ENCODE measurements at places on chromosomes 1 and 21.

DNA sequence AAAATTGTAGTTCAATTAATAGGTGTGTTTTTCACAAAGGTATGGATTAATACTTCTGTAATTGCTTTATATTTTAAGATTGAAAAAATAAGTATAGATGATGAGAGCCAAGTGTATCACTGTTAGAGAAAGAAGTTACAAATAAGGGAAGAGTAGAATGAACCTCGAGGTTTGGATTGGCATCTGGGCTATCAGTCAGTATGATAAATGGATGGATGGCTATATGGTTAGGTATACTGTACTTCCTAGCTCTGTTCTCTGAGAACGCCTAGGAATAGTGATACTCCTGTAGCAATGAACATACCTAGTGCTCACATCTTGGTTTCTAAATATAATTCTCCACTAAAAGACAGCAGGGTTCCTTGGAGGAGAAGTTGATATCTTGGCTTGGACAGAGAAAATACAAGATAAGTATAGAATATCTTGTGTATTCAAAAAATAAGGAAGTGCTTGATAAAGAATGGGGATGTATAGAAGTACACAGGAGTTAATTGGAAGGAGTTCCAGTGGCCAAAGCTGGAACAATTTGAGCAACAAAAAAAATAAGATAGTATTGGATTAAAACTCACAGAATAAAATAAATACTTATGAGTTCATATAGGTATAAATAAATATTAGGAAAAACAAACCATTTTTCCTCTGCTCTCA lies 12.4 kb downstream of the IPO9 start:
- no peak for DNase-seq

GRCh38 chr1:100366209-100366525 lies 13.9 kb downstream of the CDC14A start:
- no peak for DNase-seq

- no peak for DNase-seq
Observed at GRCh38 chr1:113438505-113439276, 48.4 kb downstream of the MAGI3 start.

DNA sequence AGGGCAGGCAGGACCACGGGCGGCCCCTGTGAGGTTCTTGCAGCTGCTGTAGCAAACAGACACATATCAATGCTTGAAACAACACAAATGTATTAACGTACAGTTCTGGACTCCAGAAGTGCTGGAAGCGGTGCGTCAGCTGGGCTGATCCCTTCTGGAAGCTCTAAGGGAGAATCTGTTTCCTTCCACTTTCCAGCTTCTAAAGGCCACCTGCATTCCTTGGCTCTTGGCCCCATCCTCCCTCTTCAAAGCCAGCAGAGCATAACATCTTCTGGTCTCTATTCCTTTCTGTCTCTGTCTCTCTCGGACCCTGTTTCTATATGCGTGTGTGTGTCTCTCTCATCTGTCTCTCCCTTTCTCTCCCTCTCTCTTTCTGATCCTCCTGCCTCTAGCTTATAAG lies 102.3 kb downstream of the SPSB1 start:
- no peak for DNase-seq

- DNase-seq, result peak; percentile 10
Observed at GRCh38 chr1:1361233-1361981, 3.1 kb upstream of the MXRA8 start.

DNA sequence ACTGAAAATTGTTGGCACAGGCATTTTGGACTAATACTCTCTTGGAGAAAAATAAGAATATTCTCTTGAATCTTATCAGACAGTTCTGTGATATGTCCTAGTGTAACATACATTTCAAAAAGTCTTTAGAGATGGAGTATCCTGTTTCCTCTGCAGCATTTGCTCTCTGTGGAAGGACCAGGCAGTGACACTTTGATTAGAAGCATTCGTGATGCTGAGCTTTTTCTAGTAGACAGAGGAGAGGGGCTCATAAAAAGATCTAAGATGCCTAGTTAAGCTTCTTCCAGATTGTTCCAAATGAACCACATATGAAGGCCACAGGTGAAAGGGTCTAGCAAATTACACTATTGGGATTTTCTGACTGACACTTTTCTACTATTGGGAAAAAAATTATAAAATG lies 120.3 kb downstream of the C1orf21 start:
- no peak for DNase-seq

GRCh38 chr1:202439308-202439707 lies 90.8 kb downstream of the PPP1R12B start:
- no peak for DNase-seq

DNA sequence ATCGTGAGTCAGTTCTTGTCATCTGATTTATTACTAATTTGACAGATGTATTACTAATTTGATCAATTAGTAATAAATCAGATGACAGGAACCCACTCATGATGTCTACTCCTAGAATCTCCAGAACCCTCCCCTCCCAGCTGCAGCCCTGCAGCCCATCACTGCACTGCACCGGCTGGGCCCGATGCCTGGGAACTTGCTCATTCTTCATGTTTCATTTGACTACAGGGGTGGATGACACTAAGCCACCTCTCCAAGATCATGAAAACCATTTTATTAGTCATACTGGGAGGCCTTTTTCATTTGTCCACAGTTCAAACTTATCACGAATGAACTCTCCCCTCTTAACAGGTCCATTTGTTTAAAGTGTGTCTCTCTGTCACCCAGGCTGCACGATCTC lies 41.0 kb downstream of the KCNH1 start:
- peak; percentile 33 for DNase-seq

DNA sequence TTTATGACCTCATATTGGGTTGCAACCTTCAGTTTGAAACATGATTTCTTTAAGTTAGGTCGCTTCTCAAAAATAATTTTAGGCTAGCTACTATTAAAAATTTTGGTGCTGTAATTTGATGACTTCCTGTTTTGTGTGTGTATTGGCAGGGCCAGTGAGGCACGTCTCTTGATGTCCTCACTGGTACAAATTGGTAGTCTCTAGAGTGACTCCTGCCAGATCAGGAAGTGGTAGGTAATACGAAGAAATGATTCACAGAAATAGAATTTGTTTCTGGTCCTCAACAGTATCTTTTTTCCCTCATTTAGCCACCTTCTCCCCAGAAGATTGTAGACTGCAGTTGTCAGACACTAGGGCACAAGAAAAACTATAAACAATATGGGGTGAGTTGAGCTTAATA lies 120.9 kb upstream of the KIAA1614 start:
- no peak for DNase-seq

- DNase-seq, result no peak
Observed at GRCh38 chr1:41724248-41724647, 194.5 kb downstream of the HIVEP3 start.

DNA sequence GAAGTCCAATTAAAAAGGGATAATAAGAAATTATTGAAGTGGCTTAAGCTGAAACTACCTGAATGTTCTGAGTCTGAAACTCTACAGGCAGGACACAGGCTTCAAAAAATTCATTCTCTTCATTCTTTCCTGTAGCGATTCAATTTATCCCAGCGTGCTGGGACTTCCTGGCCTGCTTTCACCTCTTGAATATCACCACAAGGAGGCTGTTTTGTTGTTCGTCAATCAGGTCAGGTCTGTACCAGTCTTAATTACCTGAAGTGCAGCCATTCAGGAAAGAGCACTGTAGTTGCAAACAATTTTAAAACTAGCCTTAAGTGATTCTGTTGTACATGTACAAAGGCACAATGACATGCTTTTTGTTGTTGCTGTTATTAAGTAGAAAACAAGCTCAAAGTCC lies 38.4 kb downstream of the FYB2 start:
- DNase-seq, result no peak

DNA sequence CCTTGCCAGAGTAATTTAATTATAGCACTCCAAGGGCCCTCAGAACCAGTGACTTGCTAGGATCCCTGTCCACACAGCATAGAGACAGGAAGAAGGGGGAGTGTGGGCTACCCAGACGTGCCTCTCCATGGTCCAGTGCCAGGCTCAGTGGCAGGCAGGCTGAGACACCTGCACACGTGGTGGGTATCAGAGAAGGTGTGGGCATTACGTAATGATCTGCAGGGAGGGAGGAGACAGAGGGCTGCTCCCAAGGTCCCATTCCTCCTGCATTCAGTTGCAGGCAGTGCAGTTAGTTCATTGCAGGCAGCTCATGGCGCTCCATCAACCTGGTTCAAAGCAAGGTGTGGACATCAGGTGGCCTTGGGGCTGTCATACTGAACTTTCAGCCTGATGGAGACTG lies 49.9 kb downstream of the C8B start:
- peak; percentile 6 for DNase-seq

DNA sequence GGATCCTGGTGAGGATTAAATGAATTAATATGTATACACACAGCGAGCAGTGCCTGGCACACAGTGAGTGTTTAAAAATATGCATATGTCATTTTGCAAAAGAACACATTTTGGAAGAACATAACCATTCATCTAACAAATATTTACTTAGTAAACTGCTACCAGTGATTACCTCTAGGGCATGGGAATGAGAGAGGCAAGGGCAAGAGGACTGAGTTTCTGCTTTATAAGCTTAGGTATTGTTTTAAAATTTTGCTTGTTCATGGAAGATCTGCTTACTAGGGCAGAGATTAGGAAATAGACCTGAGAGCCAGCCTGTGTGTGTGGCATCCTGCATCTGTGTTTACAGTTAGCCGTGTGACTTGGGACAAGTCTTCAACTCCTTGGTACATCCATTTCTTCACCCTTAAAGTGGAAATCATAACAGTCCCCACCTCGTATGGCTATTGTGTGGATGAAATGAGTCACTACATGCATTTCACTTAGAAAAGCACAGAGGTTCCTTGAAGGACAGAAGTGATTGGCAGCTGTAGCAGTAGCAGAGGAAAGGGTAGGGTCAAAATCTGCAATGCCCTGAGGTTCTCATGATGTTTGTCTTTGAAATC lies 198.5 kb upstream of the FMN2 start:
- DNase-seq, result no peak

- no peak for DNase-seq
Observed at GRCh38 chr1:108695535-108695934, 3.4 kb downstream of the PRPF38B start.

- DNase-seq, result no peak
Observed at GRCh38 chr1:221164951-221165838, 286.0 kb downstream of the HLX start.

- DNase-seq, result no peak
Observed at GRCh38 chr1:24973315-24973714, 43.2 kb upstream of the RUNX3 start.

DNA sequence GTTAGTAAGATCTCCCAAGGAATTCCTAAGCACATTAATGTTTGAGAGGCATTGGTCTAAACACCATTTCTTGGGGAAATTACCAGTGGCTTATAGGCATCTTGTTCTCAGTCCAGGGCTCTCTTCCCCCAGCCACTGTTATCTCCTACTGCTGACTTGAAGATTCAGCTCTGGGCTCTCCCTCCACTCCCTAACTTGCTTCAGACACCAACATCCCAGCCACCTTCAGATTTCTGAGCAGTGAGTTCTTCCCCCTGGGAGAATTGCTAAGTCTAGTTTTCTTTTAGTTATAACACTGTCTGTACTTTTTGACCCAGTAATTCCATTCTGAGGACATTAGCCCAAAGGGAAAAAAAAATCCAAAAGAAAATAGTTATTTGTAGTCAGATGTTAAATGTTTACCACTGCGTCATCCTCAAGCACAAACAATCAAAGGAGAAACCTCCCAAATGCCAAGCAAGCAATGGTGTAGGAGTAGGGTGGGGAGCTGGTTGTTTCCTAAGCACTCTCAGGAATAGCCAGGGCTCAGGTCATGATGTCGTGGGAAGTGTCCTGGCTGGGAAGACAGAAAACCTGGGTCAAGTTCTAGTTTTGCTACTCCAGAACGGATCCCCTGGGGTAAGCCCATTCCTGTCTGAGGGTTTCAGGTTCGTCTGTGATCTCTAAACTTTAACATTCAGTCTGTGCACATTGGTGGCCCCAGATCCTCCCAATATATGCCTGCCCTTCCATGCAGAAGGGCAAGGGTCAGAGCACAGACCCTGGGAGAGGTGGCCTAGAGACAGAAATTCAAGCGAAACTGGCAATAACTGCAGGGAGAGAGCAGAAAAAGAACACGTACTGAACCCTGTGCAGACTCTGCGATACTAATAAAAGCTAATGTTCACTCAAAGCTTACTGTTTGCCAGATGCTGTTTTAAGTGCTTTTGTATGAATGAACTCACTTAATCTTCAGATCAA lies 191.1 kb upstream of the FGGY start:
- DNase-seq, result no peak

DNA sequence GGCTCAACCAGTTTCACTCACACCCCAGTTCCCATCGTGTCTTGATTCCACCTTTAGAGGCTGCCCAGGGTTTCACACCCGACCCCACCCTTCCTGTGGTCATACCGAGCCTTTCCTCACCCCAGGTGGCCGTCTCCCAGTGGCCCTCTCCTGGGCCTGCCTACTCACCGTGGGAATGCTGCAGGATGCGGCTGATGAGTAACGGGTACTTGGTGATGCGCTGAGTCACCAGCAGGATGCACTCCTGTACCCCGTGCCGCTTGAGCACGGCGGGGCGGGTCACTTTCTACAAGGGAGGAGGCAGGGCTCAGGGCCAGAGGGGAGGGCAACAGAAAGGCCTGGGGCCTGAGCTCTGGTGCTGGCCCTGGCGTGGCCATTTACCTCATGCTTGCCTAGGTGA lies 16.4 kb downstream of the ARHGEF2 start:
- DNase-seq, result no peak

- DNase-seq, result peak; percentile 59
Observed at GRCh38 chr1:209651138-209651587, 1.1 kb downstream of the LAMB3 start.

DNA sequence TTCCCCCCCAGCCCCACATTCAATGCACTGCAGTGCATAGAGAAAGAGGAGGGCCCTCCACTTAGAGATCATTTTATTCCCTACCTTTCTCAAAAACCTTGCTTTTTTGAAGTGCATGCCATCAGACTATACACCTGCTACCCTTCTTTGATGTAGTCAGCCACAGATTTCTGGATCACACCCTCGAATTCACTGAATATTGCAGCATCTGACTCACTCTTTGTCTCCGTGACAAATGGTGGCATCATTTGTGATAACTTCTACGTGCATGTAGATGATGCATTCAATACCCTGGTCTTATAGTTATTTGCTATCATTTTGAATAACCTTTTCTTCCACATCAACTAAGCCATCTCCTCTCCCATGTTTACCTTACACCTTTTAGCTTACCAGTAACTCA lies 310.3 kb upstream of the SGIP1 start:
- no peak for DNase-seq

DNA sequence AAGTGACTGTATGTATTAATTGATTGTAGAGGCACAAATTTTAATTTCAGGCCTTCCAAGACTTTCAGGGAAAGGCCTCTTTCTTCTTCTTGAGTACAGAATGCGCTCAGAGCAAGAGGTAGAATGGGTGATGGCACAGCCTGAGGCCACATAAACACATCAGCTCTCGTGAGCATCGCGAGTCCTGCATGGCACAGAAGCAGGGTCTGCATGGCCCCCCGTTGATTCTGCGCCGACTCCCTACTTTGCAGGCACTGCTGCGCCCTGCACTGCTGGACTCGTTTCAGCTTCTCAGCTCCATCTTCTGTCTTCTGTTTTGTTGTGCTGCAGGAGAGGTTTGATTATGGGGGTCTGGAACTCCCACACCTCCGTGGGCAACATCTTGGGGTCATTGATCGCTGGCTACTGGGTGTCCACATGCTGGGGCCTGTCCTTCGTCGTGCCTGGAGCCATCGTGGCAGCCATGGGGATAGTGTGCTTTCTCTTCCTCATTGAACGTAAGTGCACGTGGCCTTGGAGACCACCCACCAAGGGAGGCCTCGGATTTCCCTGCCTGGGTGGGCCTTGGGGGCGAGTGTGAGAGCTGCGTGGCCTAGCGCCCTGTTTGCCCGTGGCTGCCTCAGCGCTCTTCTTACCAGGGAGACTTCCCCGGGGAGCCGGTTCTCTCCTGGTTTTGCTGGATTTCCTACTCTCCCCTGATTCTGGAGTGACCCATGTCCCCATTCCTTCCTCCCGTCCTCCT lies 29.6 kb downstream of the SLC37A1 start:
- no peak for DNase-seq

GRCh38 chr1:59355361-59355760 lies 58.5 kb downstream of the FGGY start:
- DNase-seq, result no peak
